Inflammatory macrophage treated with lipopolysaccharide for 1 hour (primary cell): ENCODE measurements at places on chromosomes 4 and X.
A peak's percentile ranks its signal among the peaks of the same experiment; 100 is the strongest.

DNA sequence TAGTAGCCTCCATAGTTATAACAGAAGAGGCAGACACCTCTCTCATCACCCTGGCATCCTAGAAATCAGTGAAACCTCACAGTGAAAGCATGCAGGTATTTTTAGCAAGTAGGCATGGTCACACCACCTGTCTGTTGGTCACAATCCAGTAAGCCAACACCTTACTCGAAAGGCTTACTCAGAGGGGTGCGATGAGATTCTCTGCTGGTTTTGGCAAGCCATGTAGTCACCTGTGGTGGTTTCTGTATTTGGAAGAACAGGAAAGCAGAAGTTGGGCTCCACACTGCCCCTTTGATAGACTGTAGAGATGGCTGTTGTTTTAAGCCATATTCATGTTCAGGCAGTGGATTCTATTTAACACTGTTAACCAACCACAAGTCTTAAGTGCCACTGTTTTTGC lies 134.7 kb downstream of the DCLK2 start:
- DNase-seq: no peak

DNA sequence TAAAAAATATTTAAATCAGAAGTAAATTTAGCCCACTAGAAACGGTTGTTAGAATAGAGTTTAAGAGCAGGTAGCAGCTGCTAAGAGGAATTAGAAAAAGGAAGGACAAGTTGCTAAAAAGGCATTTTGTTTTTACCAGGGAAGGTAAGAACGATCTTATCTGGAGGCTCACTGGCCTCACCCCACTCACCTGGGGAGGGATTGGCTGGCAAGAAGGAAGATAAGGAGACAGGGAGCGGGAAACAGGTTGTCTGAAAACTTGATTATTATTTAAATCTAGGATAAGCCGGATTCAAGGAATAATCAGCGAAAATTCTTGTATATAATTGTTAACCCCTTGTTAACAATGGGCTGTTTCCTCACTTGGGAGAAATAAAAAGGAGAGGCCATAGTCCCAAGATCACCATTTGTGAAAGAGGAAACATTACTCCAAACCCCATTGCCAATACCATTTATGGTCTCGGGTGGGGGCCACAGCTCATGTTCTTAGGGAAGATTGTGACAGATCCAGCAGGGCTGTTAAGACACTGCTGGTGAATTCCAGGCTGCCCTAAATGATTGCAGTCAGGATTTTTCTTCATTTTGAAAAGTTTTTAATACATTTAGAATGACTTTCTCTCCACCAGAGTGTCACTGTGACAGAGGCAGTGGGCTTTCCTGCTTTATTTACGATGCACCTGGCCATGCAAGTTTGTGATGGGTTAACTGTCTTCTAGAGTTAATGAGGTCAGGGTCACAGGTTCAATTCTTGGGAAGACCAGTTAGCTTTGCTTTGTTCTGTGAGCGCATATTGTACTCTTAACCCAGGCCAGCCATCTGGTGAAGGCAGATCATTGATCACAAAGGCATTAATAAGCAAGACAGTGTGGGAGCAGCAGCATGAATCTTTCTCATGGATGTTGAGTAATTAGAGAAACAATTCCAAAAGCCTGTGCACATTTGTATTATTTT lies 106.6 kb downstream of the CEP135 start:
- DNase-seq: peak; percentile 16

- DNase-seq: no peak
Measured at GRCh38 chr4:63349674-63350025, 1059.6 kb downstream of the TECRL start.

DNA sequence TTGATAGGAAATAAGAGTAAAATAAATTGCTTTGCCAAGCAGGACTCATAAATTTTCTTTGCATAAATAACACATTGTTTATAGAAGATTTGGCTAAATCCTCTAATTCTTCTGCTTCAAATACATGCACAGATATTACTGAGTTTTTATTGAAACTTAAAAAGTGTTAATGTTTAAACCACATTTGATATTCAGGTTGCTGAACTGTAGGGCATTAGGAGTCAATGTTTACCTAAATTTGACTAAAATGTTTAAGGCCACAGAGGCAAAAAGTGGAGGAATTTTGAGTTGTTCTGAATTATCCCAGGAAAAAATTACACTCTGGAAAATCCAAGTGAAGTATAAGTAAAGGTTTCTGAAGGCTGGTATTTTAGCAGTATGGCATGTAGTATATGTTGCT lies 78.7 kb downstream of the FIP1L1 start:
- DNase-seq: no peak

GRCh38 chr4:178612733-178613132 lies 1170.5 kb upstream of the AGA start:
- DNase-seq: no peak
